ENCODE measurements at places on chromosomes 12 and 14. TPM values are rescaled to one million over a fixed set of nuclear protein-coding genes. Genes with fewer than 3 reads are reported as not detected.

GRCh38 chr12:106369624-106370346, 12.2 kb downstream of the POLR3B start:
- DNase-seq: no peak

DNA sequence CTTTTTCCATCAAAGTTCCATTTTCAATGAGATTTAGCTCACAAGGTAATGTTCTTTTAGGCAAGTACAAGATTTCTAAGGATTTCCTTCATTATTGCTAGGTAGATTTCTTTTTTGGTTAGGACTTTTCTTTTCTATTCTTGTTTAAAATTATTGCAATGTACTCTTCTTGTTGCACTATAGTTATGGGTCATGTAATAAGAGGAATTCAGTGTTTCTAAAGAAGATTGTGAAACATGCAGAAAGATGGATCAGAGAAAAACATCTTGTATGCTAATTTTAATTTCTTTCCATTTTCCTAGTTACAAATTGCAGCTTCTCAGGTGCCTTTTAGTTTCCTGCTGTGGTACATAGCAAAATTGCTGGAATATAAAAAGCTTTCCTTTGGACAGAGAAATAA, 56.1 kb downstream of the BTG1 start:
- DNase-seq: no peak

DNA sequence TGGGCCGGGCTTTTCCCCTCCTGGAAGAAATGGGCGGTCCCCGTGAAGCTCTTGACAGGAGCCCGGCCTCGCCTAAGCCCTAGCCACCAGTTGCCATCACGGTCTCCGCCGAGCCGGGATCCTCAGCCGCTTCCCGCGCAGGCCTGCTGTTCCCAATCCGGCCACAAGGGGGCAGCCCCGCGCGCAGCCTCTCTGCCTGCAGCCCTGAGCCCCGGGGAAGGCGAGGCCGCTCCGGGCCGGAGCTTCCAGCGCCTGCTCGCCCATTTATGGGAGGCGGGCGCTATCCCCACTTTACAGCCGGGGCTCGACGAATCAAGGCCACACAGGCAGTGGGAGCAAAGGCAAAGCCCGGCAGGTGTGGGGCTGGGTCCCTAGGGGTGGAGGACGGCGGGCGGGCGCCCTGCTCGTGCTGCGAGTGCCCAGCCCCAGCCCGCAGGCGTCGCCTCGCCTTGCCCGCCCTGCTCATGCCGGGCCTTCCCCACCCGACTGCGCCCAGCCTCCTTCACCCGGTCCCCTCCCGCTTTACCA, 61.5 kb downstream of the LGMN start:
- DNase-seq: peak; percentile 91

- DNase-seq: no peak
Measured at GRCh38 chr14:90785471-90785870, 30.8 kb downstream of the TTC7B start.

DNA sequence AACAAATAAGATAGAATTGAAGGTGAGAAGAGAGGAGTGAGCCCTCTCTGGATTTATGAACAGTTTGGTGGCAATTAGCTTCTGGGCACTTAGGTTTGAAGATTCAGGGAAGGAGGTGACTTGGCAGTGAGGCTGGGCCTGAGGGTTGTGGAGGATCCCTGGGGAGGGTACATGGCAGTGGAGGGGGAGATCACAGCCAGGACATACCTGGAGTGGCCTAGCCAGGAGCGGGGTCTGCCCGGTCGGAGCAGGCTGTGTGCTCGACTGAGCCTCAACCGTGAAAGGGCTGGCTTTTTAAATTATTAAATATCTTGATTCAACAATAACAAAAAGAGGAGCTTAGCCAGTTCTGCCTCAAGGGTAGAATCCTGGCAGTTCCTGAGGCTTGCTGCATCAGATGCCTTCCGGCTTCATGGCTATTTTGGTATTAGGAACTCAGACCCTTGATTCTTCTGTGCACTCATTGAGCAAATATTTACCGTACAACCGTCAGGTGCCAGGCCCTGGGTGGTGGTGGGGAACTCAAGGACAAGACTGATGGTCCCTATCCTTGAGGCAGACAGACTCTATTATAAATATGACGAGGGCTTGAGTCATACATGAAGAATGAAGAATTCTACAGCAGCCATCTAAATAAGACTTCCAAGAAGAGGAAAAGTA, 73.4 kb downstream of the SPTB start:
- peak; percentile 49 for DNase-seq

- DNase-seq: no peak
Measured at GRCh38 chr14:24959791-24960331, 90.1 kb downstream of the STXBP6 start.

DNA sequence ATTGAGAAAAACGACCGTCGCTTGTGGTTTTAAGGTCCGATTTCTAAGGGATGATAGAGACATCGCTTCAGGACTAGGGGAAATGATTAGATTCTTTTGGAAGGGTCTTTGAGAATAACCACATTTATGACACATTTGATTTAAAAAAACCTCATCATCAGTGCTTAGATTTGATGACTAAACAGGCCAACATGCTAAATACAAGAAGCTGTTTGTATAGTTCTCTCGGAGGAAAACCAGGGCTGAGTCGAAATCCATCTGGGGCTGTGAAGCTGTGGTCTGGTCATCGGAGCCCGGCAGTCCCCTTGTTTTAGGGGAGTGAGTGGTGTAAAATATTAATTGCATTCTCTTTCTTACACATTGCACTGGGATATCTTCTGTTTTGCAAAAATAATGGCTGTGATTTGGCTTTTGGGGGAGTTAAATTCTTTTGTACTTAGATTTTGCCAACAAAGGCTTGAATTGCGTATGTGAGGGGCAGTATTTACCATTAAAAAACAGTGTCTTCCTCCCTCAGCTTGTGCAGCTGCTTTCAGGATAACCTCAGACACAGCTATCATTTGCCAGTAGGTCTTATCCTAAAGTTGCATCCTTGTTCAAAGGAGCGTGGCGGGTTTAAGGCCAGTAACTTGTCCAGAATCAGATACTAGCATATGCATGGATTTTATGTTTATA, 550 bp downstream of the GNG2 start:
- no peak for DNase-seq

DNA sequence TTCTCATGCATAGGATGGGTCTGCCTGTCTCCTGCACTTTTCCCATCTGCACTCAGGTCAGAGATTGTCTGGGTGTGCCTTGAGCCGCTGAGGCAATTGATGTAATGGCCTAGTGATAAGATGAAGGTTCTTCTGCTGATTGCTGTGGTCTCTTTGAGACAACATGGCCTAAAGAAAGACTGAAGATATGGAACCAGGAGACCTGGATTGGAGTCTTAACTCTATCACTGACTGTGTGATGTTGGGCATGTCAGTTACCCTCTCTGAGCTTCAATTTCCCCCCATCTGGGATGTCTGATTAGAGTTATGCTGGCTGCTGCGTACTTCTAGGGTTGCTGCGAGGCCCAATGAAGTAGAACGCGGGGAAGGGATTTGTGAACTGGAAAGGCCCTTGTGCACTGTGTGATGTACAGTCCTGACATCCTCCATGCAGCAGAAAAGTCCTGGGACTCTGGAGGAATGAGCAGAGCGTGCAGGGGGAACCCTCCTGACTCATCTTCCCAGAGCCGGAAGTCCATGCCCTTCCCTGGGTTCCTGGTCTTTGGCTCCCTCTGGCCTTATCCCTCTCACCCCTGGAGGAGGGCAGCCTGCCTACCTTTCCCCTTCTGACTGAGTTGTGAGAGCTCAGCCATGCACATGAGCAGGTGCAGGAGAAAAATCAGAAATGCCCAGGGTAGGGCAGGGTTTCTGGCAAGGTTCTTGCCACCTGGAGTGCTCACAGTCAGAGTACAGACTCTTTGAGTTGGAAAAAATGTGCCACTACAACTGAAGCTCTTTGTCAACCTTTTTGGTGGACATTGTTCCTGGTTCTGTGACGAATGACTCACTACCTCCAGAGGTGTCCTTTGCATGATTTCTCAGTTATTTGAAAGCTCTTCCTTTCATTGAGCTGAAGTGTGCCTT, 21.1 kb downstream of the PLEKHD1 start:
- peak; percentile 44 for DNase-seq

- no peak for DNase-seq
Measured at GRCh38 chr14:79661752-79662151, 549.6 kb downstream of the DIO2 start.

DNA sequence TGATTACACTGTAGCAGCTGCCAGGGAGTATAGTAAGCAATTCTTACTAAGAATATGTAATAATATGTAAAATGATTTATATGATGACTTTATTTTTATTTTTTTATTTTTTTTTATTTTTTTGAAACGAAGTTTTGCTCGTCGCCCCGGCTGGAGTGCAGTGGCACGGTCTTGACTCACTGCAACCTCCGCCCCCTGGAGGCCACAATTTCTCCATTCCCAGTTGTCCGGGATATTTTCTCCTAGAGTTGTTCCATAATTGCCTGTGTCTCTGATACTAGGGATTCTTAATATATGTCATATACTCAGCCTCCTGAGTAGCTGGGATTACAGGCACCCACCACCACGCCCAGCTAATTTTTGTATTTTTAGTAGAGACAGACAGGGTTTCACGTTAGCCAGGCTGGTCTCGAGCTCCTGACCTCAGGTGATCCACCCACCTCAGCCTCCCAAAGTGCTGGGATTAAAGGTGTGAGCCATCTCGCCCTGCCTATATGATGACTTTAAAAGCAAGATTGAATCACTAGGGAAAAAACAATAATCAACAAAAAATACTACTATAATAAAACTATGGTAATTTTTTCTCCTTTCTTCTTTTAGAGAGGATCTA, 12.2 kb upstream of the ITPR2 start:
- no peak for DNase-seq

DNA sequence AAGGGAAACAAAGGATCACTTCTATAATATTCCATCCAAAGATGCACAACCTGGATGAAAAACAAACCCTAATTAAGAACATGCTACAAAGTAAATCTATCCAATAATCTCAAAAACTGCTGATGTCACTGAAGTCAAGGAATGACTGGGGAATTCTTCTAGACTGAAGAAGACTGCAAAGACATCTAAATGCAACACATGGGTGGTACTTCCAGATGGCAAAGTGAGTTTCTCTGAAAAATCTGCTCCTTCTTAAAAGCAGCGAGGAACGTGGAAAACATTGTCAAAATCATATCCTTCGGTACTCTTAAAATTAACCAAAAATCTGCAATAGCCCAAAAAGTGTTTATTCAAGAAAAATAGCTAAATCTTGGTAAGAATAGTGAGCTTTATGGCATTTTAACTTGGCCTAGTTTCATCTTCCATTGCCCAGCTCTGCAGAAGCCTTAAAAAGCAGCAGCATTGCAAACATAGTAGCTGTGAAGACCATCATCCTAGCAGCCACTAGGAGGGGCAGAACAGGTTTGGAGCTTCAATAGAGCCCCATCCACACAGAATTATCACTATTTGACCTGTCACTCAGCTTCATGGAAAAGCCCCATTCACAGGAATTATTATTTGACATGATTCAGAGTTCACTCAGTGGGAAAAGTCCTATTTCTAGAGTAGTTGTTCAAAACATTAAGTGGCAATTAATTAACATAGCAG, 7.4 kb downstream of the CLEC14A start:
- no peak for DNase-seq

DNA sequence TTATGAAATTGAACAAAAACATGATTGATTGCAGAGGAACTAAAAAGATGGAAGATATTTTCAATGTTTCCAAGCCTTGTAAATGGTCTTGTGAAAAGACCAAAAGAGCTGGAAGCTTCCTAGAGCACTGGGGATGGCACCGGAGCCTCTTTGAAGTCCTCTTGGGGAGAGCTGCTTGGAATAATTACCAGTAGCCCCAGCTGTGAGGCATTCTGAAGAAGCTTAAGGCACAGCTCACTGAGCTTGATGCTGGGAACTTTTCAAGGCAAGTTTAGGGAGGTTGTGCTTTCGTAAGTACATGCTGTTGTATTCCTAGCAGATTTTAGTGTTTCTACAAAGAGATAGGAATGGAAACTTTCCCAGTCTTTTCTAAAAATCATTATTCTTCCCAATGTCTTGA, 13.9 kb downstream of the PDZRN4 start:
- DNase-seq: no peak

GRCh38 chr12:131693149-131693548, 17.7 kb upstream of the SFSWAP start:
- no peak for DNase-seq

DNA sequence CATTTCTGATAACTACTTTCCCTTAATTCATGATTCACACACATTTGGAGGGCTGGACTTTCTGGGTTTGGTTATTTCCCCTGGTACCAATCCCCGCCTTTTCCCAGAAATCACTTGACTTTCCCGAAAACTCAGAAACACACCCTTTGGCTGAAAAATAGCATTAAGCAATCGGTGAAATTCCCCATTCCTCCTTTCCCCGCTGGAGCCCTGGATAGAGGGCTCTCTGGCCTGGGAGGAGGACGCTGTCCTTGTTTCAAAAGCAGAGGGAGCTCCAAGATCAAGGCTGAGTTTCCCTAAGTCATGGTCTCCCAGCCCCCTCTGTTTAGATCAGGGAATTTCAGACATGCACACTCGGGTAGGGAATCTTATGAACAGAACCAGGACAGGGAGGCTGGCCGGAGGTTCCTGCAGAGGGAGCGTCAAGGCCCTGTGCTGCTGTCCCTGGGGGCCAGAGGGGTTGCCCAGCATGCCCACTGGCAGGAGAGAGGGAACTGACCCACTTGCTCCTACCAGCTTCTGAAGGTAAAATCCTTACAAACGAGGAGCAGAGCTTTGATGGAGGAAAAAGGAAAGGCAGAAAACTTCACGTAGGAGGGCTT, at the start of gene C1S:
Gene C1S (plus strand): TSS at position 366 of the 602 bp plus-strand sequence. CDS start 1,195 bp downstream, outside the sequence.
- DNase-seq: no peak

GRCh38 chr14:56810147-56810719, at the start of gene OTX2:
TSS of gene OTX2 (minus strand) at chr14:56810479. CDS start at chr14:56805456, 5,023 bp downstream.
- no peak for DNase-seq

- no peak for DNase-seq
Measured at GRCh38 chr12:57902478-57902969, 38.8 kb upstream of the ATP23 start.

The MYF6 gene
- not detected for total RNA-seq

The SYNDIG1L gene
- total RNA-seq: 0.22 TPM

The PKP2 gene
- total RNA-seq: 2.6 TPM

The VRTN gene
- not detected for total RNA-seq

The NOVA1 gene
- total RNA-seq: 3.4 TPM

The CLEC2A gene
- not detected for total RNA-seq

The TMTC2 gene
- 6.8 TPM for total RNA-seq

The TFCP2 gene
- 33.1 TPM for total RNA-seq

The TWF1 gene
- total RNA-seq: 36.9 TPM

The SLC2A14 gene
- 3.5 TPM for total RNA-seq

Data from spleen (tissue), 13 donors.